ENCODE measurements at places on chromosomes 16 and 17. TPM values are rescaled to one million over a fixed set of nuclear protein-coding genes. Genes with fewer than 3 reads are reported as not detected.

GRCh38 chr16:3147046-3147756 is 12.4 kb downstream of the ZNF213 start:
- no peak overlapping the region for H3K4me3 ChIP-seq
- DNase-seq = no peak
- H3K27me3 ChIP-seq = no peaks in the 10 kb centered on the region
- peaks cover 4% of the 10 kb centered on the region for H3K4me1 ChIP-seq
- H3K27ac ChIP-seq = no peak overlapping the region

- no peaks in the 10 kb centered on the region for H3K36me3 ChIP-seq
- H3K27ac ChIP-seq = peak overlapping the region; percentile 16
- H3K27me3 ChIP-seq = no peaks in the 10 kb centered on the region
- H3K4me3 ChIP-seq = no peak overlapping the region
- peak; percentile 61 for DNase-seq
These were observed 20.3 kb downstream of the MEOX1 start for GRCh38 chr17:43641416-43641815.

- H3K36me3 ChIP-seq = no peaks in the 10 kb centered on the region
- no peak for DNase-seq
- no peaks in the 10 kb centered on the region for H3K4me1 ChIP-seq
- H3K27me3 ChIP-seq = no peaks in the 10 kb centered on the region
These were observed 13.5 kb downstream of the SPPL2C start for GRCh38 chr17:45857977-45858708.

DNA sequence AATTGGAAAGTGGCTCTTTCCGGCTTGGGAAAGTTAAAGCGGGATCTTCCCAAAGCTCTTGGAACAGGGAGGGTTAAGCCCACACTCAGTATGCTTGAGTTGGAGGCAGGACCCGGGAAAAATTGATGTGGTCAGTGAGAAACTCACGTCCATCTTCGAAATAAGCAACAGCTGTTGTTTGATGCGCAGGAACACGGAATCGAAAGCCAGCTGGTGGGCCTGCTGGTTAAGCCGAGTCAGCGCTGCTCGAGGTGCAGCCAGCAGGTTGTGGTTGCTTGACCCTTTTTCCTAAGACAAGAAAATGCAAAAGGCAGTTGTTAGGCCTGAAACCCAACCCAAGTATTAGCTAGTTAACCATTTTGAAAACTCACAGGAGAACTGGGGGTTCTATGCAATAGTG is 49.4 kb downstream of the COG7 start:
- H3K4me3 ChIP-seq = no peak overlapping the region
- no peak overlapping the region for H3K27ac ChIP-seq
- no peak for DNase-seq
- no peaks in the 10 kb centered on the region for H3K4me1 ChIP-seq

DNA sequence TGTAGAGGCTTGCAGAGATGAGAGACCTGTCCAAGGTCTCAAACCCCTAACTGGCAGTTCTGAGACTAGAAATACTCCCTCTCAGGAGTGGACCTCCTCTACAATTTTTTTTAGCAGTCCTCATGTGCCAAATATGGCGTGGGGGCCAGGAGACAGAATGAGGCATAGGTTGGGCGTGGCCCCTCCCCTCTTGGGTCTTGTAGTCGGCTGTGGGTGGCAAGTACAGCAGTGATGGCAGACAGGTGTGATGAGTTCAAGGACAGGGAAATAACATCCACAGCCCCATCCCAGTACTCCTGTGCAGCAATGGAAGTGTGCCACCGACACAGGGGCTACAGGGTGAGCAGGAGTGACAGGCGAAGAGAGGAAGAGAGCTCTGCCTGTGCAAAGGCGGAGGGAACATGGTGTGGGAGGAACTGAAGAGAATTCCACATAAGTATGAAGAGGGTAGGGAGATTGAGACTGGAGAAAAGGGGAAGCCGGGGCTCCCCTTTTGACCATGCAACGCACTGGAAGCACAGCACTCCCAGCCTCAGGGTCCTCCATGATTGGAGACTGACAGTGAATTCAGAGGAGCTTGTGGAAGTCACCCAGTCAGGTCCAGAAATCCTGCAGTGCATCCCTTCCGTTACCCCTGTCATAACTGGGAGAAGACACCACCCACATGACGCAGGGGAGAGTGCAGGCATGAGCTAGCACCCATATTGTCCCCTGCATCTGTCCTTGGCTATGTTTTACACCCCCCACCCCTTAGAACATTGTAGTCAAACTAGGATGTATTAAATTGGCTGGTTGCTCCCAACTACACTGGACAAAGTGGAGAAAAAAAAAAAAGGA is 14.8 kb upstream of the CETP start:
- DNase-seq = no peak
- H3K4me1 ChIP-seq = peaks cover 8% of the 10 kb centered on the region
- no peak overlapping the region for H3K27ac ChIP-seq
- no peaks in the 10 kb centered on the region for H3K36me3 ChIP-seq
- H3K27me3 ChIP-seq = no peaks in the 10 kb centered on the region
- no peak overlapping the region for H3K4me3 ChIP-seq

DNA sequence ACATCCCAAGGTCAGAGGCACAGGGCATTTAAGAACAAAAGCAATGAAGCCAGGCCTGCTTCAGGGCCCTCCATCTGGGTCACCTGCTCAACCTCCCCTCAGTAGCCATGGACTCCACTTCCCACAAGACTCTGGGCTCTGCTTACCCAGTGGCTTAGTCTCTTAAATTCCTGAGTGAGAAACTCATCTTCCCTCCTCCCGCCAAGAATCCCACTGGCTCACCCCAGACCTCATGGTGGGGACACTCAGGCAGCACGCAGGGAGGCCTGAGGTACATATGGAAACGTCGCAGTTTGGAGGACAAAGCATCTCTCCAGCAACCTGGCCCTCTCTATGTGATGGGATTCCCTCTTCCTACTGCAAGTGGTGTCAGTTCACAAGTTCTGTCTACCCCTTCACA is 326.7 kb upstream of the CDH5 start:
- peaks cover 3% of the 10 kb centered on the region for H3K4me1 ChIP-seq
- no peak overlapping the region for H3K4me3 ChIP-seq
- no peak for DNase-seq
- H3K27ac ChIP-seq = no peak overlapping the region
- no peaks in the 10 kb centered on the region for H3K36me3 ChIP-seq

DNA sequence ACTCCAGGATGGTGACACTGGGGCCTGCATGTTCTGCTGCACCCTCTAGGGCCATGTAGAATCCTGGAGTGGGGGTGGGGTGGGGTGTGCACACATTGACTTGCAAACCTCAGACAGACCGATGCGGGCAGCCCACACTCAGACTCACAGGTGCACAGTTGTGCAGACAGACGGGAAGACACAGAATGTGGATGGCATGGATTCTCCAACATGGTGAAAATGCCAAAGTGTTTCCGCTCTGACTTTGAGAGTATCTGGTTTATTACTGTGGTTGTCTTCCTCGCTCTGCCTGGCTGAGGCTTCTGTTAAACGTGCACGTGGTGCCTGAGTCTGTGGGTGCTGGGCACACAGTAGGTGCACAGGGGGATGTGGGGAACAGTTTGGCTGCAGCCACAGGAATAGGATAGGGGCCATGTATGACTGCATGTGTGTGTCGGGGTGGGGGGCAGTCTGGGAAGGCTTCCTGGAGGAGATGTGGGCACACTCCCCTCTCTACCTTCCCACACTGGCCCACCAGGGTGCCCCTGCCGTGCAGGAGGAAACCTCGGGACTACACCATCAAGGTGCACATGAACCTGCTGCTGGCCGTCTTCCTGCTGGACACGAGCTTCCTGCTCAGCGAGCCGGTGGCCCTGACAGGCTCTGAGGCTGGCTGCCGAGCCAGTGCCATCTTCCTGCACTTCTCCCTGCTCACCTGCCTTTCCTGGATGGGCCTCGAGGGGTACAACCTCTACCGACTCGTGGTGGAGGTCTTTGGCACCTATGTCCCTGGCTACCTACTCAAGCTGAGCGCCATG is 9.0 kb upstream of the ADGRG3 start:
- no peaks in the 10 kb centered on the region for H3K27me3 ChIP-seq
- no peak for DNase-seq
- no peaks in the 10 kb centered on the region for H3K4me1 ChIP-seq
- H3K36me3 ChIP-seq = no peaks in the 10 kb centered on the region

DNA sequence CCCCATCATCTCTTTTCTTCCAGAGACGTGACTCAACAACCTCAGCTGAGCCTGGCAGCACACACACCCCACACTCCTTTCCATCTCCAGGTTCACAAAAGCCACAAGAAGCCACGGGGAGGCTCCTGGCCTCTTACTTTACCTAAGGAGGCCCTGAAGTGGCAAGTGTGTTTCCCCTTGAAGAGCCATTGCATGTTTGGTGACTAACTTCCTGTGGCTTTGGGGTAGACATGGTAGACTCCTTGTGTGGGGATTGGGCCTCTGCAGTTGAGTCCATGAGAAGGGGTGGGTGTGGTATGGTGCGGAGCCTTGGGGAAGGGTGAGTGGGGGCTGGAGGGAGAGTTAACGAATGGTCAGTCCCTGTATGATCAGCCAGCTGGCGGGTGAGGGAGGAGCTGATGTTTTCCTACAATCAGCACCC is 24.2 kb downstream of the SAP30BP start:
- H3K27me3 ChIP-seq = no peaks in the 10 kb centered on the region
- H3K27ac ChIP-seq = no peak overlapping the region

- no peak for DNase-seq
- H3K4me3 ChIP-seq = no peak overlapping the region
These were observed 85.0 kb downstream of the NOG start for GRCh38 chr17:56678249-56679114.

DNA sequence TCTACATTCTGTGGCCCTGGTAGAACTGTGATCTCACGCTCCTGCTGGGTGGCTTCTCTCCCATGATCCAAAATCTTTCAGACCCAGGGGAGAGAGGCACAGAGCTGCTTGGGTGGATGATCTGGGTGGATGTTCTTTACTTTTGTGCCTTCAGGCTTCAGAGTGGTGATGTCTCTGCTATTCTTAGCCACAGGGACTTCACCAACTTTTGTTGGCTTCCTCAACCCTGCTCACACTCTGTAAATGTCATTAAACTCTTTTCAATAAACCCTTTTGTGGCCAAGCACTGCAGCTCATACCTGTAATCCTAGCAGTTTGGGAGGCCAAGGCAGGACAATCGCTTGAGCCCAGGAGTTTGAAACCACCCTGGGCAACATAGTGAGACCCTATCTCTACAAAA is 7.6 kb downstream of the CLEC10A start:
- DNase-seq = no peak
- H3K4me1 ChIP-seq = no peaks in the 10 kb centered on the region
- H3K27me3 ChIP-seq = no peaks in the 10 kb centered on the region
- no peak overlapping the region for H3K27ac ChIP-seq
- H3K36me3 ChIP-seq = no peaks in the 10 kb centered on the region
- H3K4me3 ChIP-seq = no peak overlapping the region

DNA sequence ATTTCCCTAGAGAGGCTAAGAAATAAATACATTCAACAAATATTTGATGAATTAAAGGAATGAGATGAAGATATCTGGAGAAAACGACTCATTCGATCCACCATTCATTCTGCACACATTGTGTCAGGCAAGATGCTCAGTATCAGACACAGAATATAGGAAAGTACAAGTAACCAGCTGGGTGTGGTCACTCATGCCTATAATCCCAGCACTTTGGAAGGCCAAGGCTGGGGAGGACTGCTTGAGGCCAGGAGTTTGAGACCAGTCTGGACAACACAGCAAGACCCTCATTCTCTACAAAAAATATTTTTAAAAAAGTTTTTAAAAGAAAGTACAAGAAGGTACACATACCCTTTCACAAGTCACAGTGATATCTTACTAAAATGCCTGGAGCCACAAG is 42.3 kb downstream of the CRLF3 start:
- no peaks in the 10 kb centered on the region for H3K36me3 ChIP-seq
- no peaks in the 10 kb centered on the region for H3K4me1 ChIP-seq
- H3K4me3 ChIP-seq = no peak overlapping the region
- no peak overlapping the region for H3K27ac ChIP-seq
- DNase-seq = no peak

DNA sequence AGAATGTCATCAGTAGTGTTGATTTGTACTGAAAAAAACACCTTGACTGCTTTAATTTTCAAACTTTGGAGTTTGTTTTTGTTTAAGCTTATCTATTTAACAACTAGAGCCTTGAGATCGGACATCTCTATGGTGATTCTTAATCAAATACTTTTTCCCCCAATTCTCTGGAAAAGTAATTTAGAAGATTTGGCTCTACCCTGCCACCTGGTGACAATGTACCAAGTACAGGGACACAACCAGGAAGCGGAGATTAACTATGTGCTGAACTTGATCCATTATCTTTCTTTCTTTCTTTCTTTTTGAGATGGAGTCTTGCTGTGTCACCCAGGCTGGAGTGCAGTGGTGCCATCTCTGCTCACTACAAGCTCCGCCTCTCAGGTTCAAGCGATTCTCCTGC is 30.8 kb downstream of the USP43 start:
- DNase-seq = no peak
- H3K27ac ChIP-seq = no peak overlapping the region
- no peaks in the 10 kb centered on the region for H3K4me1 ChIP-seq
- H3K27me3 ChIP-seq = no peaks in the 10 kb centered on the region
- H3K4me3 ChIP-seq = no peak overlapping the region

- DNase-seq = no peak
- H3K36me3 ChIP-seq = no peaks in the 10 kb centered on the region
- H3K4me3 ChIP-seq = no peak overlapping the region
- no peaks in the 10 kb centered on the region for H3K4me1 ChIP-seq
- H3K27ac ChIP-seq = no peak overlapping the region
These were observed 29.7 kb downstream of the DUSP14 start for GRCh38 chr17:37519251-37519985.

DNA sequence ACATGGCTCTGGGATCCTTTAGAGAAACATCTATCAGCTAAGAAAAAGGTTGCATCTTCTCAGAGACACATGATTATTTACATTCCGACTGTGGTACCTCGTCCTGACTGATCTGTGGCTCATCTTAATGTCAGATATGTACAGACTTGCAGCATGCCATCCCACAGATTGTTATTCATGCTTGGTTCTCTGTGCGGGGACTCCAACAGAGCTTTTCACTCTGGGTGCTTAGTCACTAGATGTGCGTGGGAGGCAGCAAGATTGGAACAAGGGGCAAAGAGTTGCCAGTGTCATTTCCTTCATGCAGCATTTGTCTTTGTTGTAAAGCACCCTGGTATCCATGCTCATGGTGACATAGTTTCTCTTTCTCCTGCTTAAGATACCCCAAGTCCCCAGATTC is 179.1 kb upstream of the CACNG5 start:
- H3K4me1 ChIP-seq = peaks cover 3% of the 10 kb centered on the region
- no peak for DNase-seq
- no peak overlapping the region for H3K4me3 ChIP-seq
- no peaks in the 10 kb centered on the region for H3K27me3 ChIP-seq
- no peak overlapping the region for H3K27ac ChIP-seq

ZNF267 gene
- 6.0 TPM for polyA plus RNA-seq

KIAA0513 gene
- 3.9 TPM for polyA plus RNA-seq

ACAP1 gene
- polyA plus RNA-seq = 2.2 TPM

DOC2A gene
- 3.2 TPM for polyA plus RNA-seq

KRTAP4-6 gene
- not detected for polyA plus RNA-seq

DPEP3 gene
- polyA plus RNA-seq = 0.05 TPM

All from ovary (tissue), 10 donors.